SK-N-DZ (cell line): ENCODE measurements at places on chromosomes 16 and 17.

DNA sequence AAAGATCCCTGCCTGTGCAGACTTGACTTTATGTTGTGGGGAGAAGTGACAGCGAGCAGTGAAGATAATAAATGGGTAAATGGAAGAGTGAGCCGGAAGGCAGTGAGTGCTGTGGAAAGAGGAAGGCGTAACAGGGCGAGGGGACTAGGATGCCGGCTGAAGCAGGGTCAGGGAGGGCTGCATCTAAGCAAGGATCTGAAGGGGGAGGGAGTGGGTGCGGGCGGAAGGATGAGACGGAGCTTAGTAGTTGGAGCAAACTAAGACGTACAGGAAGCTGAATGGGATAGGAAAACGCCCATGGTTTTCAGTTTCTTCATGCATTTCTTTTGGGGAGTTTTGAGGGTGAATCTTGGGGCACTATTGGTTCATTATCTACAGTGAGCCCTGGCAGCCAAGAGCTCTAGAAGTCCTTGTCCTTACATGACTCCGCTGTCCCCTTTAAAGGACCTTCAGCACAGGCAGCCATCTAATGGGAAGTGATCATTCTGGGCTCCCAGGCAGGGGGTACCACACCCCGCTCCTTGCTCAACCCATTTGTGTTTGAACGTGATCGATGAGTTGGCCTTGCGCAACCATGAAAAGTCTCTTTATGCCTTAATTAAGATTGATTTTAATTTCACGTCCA, 10.4 kb upstream of the NAT9 start:
- no peak for DNase-seq

DNA sequence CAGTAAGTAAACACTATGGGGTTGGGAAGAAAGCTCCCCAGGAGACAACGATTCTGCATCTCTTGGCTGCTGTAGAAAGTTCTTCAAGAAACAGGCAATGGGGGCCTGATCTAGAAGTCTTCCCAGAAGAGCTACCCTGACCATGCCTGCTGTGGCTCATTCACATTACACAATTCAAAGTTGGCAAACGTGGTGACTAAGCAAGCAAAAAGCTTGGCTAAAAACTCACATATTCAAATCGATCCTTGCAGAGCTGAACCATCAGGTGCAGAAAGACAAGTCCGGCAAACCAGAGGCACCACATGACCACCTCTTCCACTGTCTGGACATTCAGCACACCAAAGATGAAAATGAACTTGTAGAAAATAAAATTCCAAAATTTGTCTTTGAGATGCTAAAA, 16.1 kb downstream of the AMFR start:
- DNase-seq = no peak

- DNase-seq = no peak
These were observed 107.1 kb downstream of the RAP1GAP2 start for GRCh38 chr17:2903193-2903974.

DNA sequence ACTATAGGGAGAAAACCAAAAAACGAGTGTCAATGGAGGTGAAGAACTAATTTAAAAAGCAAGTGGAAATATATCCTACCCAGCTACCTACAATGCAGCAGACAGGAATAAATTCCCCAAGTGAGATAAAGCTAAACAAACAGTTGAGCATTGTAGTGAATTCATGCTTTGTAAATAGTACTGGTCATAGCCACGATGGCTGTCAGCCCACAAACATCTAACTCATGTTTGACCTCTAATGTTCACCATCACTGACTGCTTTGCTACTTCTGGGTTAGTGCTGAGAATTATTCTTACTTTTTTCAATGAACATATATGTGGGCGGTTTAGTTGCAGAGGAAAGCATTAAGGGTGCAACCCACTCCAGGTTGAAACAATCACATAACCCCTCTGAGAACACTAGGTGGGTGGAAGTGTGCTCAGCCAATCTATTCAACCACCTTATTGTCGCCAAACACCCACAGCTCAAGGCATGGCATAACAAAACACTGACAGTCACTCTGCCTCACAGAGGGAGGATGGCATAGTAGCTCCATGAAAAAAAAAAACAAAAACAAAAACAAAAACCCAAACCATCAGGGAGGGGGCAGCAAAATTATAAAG, 264.1 kb downstream of the ZFHX3 start:
- no peak for DNase-seq

- no peak for DNase-seq
These were observed 7.8 kb downstream of the LRRC59 start for GRCh38 chr17:50389534-50389933.

DNA sequence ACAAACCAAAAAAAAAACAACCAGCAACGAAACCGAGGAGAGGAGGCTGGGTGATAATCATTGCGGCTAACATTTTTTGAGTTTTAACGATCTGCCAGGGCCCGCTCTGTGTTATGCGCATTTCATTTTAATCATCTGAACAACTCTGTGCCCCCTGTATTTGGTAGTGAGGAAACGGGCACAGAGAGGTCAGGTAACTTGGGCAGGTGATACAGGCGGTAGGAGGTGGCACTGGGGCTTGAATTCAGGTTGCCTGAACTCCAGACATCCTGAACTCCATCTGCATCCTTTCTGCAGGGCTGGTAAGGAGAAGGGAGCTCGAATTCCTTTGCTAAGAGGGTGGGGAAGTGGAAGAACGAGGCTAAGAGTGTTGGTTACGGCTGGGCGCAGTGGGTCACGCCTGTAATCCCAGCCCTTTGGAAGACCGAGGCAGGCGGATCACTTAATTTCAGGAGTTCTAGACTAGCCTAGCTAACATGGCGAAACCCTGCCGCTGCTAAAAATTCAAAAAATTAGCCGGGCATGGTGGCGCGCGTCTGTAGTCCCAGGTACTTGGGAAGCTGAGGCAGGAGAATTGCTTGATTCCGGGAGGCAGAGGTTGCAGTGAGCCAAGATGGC, 1.1 kb downstream of the CLUAP1 start:
- no peak for DNase-seq

DNA sequence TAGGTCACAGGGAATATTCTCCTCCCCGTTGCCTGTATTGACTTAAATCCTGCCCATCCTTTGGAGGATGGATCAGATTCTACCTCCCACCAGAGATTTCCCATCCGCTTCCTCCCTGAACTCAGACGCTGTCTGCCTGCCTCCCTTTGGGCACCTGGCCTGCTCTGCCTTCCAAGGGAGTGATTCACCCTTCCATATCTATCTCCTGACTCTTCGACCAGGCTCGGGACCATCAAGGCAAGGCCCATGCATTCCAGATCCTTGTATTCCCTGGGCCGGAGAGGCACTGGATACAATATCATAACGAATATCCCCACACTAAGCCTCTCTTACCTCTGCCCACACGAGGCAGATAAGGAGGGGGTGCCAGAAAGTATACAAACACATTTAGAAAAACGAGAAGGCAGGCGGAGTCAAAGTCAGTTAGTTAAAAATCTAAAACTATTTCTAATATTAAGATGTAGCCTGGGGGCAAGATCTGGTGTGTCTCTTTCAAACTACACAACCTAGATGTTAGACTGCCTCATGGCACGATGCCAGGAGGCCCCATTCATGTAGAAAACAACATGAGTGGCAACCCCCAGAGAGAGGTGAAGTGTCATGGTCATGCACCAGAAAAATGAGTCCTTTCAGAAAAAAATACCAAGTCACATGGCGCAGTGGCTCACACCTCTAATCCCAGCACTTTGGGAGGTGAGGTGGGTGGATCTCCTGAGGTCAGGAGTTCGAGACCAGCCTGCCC, 9.2 kb downstream of the PMP22 start:
- no peak for DNase-seq
